ENCODE measurements at places on chromosomes 4 and X. TPM values are rescaled to one million over a fixed set of nuclear protein-coding genes. Genes with fewer than 3 reads are reported as not detected.

GRCh38 chrX:115459883-115460880, 100.8 kb upstream of the PLS3 start:
- no peak for DNase-seq

GRCh38 chr4:97998203-97998602, 145.1 kb downstream of the STPG2 start:
- no peak for DNase-seq

MSX1 gene
- 10.2 TPM for total RNA-seq

HGFAC gene
- not detected for total RNA-seq

DNA sequence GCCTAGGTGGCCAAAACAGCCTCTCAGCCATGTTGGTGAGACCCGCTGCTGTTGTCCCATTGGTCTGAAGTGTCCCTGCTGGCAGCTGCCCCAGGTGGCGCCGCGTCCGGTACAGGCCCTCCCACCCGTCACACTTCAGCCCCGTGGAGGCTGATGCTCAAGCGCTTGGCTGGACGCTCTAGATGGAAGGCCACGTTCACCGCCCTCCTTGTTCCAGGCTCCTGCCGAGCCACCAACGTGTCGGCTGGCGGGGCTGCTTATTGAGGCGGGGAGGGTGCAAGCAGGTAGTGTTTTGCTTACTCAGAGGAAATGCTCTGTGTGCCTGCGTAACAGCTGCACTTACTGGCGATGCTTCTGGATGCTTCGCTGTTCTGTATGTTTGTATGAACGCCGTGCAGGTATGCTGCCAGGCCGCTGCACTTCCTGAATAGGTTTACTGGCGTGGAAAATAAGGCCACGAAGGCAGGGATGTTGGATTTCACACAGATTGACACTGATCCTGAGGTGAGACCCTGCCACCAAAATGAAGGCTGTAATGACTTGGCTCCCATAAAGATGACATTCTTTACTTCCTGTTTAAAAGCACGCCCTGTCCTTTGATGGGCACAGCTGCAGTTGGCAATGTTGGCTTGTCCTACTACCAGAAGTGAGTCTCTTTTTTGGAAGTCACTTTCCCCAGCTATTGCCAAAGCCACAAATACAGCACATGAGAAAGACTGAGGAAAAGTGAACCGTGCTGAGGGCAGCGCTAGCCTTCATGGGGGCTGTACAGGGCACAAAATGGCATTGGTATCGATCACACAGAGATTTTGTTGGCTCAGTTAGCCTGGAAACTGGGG, 21.0 kb upstream of the CLCN4 start:
- no peak for DNase-seq

DNA sequence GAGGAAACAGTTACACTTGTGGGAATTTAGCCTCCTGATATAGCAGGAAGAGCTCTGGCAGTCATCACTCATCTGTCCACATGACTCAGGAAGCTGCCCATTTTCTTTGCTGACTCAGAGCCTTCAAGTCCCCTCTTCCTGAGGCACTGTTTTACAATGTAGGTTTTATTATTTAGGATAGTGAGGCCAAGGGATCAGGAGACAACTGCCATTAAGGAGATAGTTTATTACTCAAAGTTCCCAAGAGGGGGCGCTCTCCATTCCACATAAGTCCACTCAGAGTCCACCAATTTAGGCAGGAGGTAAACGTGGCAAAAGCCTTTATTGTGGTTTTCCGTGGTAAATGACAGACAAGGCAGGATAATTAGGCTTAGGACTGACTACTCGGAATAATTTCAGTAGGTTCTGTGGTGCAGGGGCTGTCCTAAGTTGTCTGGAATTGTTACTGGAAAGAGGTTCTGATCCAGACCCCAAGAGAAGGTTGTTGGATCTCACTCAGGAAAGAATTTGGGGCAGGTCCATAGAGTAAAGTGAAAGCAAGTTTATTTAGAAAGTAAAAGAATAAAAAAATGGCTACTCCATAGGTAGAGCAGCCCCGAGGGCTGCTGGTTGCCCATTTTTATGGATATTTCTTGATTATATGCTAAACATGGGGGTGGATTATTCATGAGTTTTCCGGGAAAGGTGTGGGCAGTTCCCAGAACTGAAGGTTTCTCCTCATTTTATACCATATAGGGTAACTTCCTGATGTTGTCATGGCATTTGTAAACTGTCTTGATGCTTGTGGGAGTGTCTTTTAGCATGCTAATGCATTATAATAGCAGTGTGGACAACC, 96.0 kb upstream of the RAB40AL start:
- DNase-seq, result peak; percentile 70

TIGD4 gene
- total RNA-seq, result 3.1 TPM

DNA sequence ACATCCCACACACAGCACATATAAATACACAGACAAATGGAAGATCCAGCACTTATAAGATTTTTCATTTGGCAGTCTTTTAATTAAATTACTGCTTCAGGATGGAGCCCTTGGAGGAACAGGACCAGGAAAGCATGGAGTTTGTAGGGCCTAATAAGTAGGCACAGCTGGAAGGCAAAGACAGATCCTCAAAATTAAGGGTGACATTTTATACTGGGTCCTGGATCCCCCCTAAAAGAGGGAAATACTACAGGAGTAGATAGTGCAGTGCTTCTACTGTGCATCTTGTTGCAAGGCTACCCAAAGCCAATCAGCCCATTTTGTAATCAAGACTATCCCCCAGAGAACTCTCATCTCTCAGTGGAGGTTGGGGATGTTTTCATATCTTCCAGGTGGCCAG, 1860.7 kb upstream of the PCDH10 start:
- no peak for DNase-seq

DNA sequence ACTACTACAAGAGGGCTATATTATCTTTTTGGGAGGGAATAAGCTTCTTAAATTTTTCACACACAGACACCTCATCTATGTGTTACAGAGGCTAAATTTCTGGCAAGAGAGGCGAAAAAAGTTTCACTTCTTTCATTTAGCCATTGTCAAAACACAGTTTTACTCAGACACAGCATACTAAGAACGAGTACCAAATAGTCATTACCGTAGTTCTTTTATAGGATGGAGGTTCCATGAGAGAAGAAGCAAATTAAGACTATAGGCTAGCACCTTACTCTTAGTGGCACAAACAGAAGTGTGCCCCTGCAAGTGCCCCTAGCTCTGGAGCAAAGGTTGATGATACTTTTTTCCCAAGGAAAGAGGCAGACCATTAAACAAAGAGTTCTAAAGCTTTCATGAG, 26.2 kb downstream of the UGT2B7 start:
- DNase-seq, result no peak

RNF4 gene
- 84.8 TPM for total RNA-seq

Data from Karpas-422 (cell line).